ENCODE measurements at places on chromosomes 3 and 15.

GRCh38 chr3:182027366-182027765 lies 315.6 kb downstream of the SOX2 start:
- DNase-seq, result no peak

DNA sequence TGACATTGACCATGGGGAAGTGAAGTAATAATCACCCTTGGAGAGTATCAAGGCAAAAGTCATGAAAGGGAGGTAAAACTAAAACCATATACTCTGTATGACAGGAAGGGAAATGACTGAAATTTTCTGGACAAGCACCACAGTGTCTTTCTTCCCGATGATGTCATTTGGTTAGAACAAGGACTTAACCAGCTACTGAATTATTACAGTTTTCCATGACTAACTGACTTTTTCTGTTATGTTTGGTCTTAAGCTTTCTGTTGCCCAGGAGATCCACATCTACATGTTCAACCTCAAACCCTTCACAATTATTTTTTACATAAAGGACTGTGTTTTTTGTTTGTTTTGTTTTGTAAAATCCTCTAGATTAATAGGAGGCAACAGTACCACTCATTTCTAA lies 191.9 kb upstream of the IL12A start:
- DNase-seq, result no peak

- DNase-seq, result no peak
Measured at GRCh38 chr3:16200411-16200810, 25.9 kb downstream of the GALNT15 start.

DNA sequence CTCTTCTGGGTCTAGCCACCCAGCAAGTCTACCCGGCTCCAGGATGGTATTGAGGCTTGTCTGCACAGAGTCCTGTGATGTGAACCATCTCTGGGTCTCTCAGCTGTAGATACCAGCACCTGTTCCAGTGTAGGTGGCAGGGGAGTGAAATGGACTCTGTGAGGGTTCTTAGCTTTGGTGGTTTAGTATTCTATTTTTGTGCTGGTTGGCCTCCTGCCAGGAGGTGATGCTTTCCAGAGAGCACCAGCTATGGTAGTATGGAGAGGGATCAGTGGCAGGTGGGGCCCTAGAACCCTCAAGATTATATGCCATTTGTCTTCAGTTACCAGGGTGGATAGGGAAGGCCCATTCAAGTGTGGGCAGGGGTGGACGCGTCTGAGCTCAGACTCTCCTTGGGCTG lies 283.4 kb upstream of the LYSMD4 start:
- no peak for DNase-seq

DNA sequence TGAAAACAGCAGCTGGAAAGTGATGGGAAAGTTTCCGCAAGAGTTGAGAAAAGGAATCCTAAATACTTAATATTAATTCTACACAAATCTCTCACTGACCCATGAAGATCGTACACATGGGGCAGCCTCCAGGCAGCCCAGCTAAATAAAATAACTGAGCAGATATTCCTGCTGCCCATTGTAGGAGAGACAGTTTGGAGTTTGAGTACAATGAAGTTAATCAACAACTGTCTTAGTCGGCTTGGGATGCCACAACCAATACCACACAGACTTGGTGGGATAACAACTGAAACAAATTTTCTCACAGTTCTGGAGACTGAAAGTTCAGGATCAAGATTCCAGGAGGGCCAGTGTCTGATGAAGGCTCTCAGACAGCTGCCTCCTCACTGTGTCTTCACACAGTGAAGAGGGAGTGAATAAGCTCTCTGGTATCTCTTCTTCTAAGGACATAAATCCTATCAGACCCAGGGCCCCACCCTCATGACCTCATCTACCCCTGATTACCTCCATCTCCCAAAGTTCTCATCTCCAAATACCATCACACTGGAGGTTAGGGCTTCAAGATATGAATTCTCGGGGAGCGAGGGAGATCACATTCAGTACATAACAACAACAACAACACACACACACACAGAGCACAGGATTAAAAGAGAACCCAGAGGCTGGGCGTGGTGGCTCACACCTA lies 9.7 kb downstream of the TRPM7 start:
- no peak for DNase-seq

- DNase-seq, result no peak
Measured at GRCh38 chr15:74780523-74781430, 1.1 kb upstream of the CSK start.
